Breast epithelium (tissue), 4 donors: ENCODE measurements at places on chromosomes 6 and 20. TPM values are rescaled to one million over a fixed set of nuclear protein-coding genes. Genes with fewer than 3 reads are reported as not detected.

TMEM170B gene
- 15.2 TPM for total RNA-seq

SNAP25 gene
- total RNA-seq = 1.6 TPM

TRDN gene
- 0.96 TPM for total RNA-seq

ESR1 gene
- total RNA-seq = 2.2 TPM

TSHZ2 gene
- 59.6 TPM for total RNA-seq

ZNF341 gene
- total RNA-seq = 1.8 TPM

DTD1 gene
- total RNA-seq = 26.2 TPM

RAET1L gene
- not detected for total RNA-seq

GRM1 gene
- total RNA-seq = not detected

LY6G5C gene
- 0.64 TPM for total RNA-seq

TREM1 gene
- total RNA-seq = 2.8 TPM

PRSS16 gene
- 0.80 TPM for total RNA-seq

OR2J3 gene
- not detected for total RNA-seq

UNC5CL gene
- total RNA-seq = 1.8 TPM

RIMS4 gene
- total RNA-seq = 0.96 TPM

PXMP4 gene
- total RNA-seq = 9.1 TPM
